Stimulated activated CD8-positive, alpha-beta memory T cell treated with anti-CD3 and anti-CD28 coated beads, Interleukin-2, amount 100 ng/mL, for 1 hour (primary cell): ENCODE measurements at places on chromosomes 12 and 14.
A peak's percentile ranks its signal among the peaks of the same experiment; 100 is the strongest.

GRCh38 chr14:55572578-55572977 is 7.4 kb upstream of the KTN1 start:
- no peak for DNase-seq

DNA sequence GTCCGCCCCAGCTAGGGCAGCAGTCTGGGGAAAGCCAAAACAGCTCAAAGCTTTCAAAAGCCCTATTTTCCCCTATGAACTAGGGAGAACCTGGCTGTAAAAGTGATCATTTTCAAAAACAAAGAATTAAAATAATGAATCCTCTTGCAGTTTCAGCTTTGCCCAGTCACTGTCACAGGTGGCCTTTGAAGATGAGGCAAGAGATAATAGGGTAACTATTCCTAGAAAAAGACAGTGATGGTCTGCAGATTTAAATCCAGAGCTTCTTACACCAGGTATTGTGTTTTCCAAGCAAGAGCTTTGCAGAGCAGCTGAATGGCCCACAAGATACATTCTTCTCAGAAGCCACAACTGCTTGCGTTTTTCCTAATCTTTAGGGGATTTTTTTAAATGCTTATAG is 80.2 kb upstream of the NUDT4 start:
- DNase-seq: no peak

- no peak for DNase-seq
These were observed 476.5 kb downstream of the APAF1 start for GRCh38 chr12:99121546-99121945.

DNA sequence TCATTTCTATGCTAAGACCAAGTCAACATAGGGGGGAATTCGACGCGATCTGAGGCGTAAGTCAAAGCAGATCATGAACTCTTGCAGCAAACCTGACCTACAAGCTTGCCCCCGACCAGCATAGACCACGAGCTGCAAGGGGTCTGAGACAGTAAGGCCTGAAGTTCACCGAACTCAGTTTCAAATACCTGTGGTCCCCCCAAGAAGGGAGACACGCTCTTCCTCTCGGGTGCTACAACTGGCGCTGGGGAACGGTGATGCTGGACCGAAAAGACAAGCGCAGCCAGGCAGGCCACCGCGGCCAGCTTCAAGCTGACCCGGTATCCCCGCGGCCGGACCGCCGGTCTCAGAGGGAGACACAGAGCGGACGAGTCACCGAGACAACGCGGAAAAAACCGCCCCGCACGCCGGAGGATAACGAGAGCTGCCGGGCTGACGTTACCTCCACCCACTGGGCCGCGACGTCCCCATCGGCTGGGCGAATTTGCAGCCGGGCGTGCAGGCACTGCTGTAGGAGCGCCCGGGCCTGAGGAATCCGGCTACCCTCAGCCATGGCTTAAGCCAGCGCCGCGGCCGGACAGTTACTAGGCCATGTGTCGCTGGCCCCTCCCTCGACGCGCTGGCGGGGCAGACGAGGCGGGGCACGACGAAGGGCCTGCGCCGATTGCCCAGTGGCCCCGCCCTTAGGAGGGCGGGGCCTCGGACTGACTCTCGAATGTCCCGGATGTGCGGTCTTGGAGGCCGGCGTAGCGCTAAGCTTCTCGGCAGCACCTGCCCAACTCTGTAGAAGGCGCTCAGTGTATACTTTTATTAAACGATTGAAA is at the start of gene DTD2:
DTD2 (minus strand) TSS at position 666 of the 824 bp plus-strand sequence; CDS start at position 553, 113 bp downstream.
- DNase-seq: peak; percentile 86

- no peak for DNase-seq
These were observed 846 bp upstream of the MTHFD1 start for GRCh38 chr14:64387232-64387781.

DNA sequence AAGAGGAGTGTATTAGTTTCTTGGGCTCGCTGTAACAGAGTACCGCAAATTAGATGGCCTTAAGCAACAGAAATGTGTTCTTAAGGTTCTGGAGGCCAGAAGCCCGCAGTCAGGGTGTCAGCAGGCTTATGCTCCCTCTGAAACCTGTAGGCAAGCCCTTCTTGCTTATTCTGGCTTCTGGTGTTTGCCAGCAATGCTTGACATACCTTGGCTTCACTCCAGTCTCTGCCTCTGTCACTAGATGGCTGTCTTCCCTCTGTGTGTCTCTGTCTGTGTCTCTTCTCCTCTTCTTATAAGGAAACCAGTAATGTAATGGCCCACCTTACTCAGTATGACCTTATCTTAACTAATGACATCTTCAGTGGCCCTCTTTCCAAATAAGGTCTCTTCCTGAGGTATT is 85.1 kb downstream of the DERA start:
- no peak for DNase-seq

DNA sequence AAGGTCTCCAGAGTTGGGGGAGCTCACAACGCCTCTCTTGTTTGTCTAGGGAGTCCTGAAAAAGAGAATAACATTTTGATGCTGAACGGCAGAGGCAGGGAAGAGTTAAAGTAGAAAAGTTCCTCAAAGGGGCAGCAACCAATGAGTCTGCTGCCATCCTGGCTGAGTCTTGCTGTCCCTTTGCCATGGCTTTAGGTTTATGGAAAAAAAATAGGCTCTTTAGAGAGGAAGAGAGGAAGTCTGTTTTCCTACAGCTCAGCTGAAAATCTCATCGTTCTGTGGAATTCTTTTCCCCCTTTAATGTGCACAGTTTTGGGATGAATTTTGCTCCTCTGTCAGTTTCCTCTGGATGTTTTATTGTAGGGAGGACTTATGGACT is 314.8 kb upstream of the TBX3 start:
- no peak for DNase-seq

- no peak for DNase-seq
These were observed 84.1 kb upstream of the TRAF3 start for GRCh38 chr14:102693006-102693755.

DNA sequence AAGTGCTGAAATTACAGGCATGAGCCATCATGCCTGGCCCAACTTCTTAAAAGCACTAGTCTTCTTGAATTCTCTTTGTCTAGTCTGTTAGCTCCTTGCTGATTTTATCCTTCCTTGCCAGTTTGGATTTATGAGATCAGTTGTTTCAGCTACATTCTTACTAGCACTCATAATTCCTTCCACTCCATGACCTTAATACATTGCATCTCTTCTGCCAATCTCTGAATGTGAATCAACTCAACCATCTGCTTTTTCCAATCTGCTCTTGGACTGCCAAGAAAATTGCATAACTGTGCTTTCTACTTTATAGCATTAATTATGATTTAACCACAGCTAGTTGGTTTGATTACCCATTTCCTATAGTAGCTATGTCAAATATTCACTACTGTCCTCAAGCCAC is 14.9 kb upstream of the HEATR5A start:
- DNase-seq: no peak

GRCh38 chr14:21300892-21301291 is 21.0 kb downstream of the RPGRIP1 start:
- DNase-seq: peak; percentile 1

- DNase-seq: no peak
These were observed 13.4 kb downstream of the GRIP1 start for GRCh38 chr12:66665435-66665985.

GRCh38 chr12:21502872-21503271 is 1.3 kb downstream of the GOLT1B start:
- no peak for DNase-seq

DNA sequence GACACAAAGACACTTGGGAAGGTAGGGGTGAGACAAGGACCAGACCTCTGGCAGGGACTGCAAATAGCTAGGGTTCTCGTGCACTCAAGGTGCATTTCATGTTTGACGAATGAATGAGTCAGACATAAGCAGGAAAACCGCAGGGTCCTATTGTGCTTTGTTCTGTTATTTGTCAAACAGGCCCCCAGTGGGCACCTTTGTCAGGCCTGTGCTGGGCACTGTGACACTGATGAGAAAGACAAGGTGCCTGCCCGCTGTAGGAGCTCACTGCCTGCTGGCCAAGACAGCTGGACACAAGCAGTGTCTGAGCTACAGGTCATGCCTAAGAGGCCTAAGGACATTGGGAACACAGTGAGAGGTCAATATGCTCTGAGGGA is 2.3 kb downstream of the OTUB2 start:
- no peak for DNase-seq

DNA sequence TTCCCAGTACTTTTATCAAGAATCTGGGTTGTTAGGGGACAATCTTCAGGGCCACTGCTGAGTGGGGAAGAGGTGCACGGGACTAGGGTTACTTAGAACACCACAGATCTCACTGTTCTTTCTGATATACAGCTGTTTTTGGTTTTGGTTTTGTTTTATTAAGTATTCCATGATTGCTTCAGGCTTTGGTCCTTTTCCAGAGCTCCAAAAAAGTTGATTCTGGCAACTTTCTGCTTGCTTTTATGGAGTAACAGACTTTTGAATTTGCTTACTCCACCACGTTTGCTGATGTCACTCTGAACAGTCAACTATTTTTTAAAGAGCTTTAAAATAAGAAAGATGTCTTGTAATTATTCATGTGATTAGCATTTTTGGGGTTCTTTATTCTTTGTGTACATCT is 368.1 kb upstream of the FOXG1 start:
- no peak for DNase-seq

DNA sequence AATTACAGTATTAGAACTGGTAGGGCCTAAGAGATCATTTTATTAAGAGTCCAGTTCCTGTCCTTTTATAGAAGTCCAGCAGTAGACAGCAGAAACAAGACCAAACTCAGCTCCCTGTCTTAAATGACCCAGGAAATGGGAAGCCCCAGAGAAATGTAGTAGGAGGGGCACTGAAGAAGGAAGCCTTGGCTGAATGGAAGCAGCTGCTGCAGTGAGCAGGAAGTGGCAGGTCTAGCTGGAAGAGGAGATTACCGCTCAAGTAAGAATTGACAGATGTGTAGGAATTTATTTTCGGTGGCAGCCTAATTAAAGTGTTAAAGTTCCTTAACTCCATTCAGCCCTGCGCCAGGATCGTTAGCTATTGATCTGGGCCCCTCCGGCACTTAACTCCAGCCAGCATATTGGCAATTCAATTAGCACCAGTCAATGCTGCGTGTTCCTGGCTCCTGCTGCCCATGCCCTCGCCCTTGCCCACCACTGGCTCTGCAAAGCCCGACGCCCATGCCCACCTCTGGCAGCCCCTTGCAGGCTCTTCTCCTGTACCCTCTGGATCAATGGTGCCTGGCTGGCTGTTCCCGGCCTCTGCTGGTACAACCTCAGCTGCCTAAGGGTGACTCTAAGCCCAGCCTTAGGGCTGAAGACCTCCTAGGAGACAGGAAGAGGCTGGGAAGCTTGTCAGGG is 21.1 kb downstream of the ZFHX2 start:
- DNase-seq: no peak

GRCh38 chr12:112303004-112303403 is 79.2 kb downstream of the HECTD4 start:
- DNase-seq: peak; percentile 4

DNA sequence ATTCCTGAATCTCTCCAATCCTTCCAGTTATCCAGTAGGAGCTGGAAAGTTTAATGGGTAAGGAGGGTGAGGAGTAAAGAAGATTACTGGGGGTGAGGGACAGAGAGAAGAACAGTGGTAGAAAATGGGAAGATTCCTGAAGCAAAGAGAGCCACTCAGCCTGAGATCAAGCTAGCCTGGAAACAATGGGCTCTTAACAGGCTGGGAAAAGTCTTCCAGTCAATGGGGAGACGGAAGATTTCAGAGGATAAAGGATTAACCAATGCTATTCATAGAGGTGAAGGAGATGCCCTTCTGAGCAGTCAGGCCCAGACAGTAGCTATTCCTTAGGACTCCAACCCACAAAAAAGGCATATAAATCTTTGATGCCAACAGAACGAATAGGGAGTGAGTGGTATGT is 14.8 kb downstream of the GDF11 start:
- DNase-seq: no peak

DNA sequence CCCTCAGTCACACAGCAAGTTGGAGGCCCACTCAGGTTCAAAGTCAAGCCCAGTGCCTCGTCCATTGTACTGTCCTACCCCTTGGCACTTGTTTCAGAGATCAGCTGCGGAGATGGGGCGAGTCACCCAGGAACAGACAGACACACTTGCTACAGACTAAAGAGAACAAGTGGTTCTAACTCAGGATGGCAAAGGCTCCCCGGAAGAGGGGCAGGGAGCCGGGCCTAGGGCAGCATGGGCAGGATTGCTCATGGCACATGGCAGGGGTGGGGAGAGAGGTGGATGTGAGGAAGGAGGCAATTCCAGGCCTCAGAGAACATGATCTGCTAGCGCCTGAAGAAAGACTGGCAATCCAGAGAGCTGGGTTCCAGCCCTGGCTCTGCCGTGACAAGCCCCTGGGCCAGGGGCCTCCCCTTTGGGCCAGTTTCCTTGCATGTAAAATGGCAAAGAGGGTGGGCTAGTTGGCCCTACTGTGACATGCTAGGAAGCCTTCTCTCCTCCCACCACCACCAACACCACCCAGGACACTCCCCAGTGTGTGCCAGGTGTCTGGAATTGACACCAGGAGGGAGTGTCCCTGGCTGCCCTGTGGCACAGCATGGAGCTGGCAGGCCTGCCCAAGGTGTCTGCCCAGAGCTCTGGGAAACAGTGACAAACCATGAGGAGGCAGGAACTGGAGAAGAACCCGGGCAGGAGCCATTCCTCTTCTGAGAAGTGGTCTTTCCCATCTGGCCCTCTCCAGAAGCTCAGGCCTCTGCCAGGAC is 24.0 kb upstream of the IRF2BPL start:
- no peak for DNase-seq

- DNase-seq: no peak
These were observed 3.3 kb downstream of the CNOT2 start for GRCh38 chr12:70246580-70246979.

- DNase-seq: no peak
These were observed 18.9 kb downstream of the CNTN1 start for GRCh38 chr12:40711121-40711520.

DNA sequence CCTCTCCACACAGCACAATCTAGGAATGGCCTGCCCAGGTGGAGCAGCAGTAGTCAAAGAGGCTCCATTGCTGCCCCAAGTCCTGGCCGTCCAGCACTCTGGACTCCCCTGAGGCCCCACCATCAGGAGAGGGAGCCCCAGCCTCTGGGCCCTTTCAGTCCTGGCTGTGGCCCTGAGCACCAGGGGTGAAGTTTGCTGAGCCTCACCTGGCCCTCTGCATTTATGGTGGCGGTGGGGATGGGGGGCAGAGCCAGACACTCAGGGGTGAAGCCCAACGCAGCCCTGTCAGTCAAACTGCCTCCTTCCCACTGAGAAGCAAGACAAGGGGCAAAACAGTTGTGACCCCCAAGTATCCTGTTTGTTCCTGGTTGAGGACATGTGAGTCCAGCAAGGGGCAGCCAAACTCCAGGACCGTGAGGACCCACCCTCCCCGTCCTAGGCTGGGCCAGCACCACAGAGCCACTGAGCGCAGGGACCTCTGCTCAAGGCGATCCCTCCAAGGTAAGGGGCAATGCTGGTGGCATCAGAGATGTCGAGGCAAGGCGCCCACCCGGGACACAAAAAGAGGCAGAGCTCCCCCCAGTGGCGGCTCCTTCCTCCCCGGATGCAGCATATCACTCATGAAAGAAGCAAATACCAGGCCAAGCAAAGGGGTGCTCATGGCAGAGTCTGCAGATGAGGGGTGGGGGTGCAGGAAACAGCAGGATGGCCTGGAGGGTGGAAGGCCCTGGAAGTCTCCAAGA is 4.8 kb upstream of the AMN start:
- peak; percentile 41 for DNase-seq

GRCh38 chr12:42370013-42370412 is 44.0 kb downstream of the PPHLN1 start:
- DNase-seq: no peak
